Stimulated activated CD4-positive, alpha-beta T cell treated with anti-CD3 and anti-CD28 coated beads, Interleukin-1b, Interleukin-23, amount 100 ng/mL, for 48 hours (primary cell): ENCODE measurements at places on chromosomes 2 and 18.

DNA sequence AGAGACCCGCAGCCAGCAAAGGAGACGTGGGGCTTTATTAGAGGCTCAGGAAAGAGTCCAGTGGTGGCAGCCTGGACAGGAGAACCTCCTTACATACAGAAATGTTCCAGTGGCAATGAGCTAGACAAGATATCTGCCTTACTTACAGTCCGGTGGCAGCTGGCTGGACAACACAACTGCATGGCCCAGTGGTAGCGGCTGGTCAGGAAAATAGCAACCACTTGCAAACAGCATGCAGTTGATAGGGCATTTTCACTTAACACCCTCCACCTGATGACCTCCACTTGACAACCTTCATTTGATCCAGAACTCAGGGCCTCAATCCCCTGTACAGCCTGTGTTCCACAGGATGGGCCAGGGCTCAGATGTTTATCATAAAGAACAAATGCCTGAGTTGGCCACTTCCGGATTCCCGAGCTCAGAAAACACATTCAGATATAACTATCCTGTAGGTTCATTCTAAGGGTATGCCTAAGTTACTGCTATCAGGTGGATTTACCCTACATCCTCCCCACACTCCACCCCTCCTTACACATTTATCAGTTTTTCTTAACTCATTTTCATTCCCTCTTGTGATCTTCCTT is 63.3 kb upstream of the ITPRID2 start:
- DNase-seq: no peak

DNA sequence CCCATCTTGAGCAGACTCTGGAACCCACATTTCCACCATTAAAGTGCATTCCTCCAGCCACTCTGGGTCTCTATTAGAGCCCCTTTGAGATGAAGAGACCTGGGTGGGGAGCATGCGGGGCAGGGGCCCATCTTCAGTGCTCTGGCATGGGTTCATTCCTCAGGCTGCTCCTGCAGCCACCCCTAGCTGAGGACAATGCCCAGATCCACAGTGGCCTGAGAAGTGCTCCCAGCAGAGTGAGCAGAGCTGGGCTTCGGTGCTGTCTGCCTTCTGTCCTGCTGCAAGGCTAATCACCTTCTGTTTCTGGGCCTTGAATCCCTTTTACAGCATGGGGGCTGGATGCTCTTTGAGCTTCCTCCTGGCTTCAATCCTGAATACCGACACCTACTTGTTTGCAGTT is 169.8 kb downstream of the TRIM43 start:
- DNase-seq: no peak

DNA sequence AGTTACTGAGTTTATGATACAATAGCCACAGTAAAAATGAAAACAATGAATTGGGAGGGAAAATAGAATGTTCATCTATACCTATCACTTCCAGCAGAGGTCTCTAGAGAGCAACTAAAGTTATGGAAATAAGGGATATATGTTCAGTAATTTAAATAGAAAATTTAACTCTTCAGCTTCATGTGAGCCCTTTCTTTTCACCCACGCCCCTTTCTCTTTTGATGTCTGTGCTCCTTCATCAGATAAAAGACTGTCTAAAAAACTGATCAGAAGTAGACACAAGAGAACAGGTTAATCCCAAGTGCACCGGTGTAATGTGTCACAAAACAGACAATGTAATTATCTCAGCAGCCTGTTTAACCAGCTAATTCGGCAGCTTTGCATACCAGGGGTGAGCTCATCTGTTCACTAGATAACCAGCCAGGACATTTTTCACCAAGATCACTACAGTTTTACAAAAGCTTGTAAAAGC is 238.5 kb upstream of the ERBB4 start:
- DNase-seq: no peak

- no peak for DNase-seq
These were observed 40.5 kb upstream of the ATG16L1 start for GRCh38 chr2:233210843-233211547.

DNA sequence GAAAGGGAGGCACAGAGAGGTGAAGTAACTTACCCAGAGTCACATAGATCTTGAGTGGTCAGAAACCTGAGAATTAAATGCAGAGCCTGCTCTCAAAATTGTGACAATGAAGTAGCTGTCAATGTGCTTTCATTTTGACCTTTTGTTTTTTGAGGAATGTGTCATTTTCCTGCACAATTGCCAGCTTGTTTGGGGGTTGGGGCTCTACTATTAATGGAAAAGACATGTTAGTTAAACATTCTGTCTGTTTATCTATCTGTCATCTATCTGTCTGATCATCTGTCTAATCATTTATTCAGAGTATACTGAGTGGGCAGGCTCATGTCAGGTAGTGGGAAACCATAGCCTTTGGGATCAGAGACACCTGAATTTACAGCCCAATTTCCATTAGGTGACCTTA is 428.4 kb downstream of the TSN start:
- DNase-seq: no peak

GRCh38 chr2:20617892-20618467 is 32.9 kb downstream of the HS1BP3 start:
- no peak for DNase-seq

DNA sequence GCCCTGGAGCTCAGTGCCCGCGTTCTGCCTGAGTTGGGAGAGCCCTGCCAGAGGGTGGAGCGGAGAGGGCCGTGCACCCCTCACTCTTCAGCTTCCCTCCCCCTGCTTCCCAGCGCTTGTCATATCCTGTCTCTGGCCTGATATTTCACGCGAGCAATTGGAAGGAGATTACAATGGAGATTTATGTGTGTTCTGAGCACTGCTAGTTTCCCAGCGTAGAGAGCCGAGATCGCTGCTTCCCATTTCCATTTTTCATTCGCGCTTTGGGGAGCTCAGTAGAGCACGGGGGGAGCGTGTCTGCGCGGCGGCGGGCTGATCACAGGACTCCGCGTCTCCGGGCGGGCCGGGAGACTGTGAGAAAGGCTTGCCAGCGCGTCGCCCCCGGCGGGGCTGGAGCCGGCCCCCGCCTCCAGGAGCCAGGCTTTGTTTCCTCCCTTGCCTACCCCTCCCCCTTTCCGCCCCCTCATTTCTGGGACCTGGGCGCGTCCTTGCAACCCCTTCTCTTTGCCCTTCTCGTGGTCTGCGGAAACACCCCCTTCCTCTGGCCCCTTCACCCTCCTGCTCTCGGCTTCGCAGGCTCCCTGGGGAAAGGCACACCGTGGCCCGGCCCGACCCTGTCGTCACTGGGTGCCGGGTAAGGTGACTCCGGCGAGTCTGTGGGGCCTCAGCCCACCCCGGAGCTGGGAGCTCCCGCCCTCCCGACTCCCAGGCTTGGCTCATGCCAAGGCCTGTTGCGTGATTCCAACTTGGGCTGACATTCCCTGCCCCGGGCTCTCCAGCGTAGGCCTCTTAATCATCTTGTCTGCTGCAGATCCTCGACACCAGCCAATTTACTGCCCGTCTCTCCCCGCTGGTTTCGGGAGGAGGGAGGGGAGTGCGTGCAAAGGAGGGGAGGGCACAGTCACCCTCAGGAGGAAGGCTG is 5.8 kb downstream of the DLX2 start:
- DNase-seq: no peak

DNA sequence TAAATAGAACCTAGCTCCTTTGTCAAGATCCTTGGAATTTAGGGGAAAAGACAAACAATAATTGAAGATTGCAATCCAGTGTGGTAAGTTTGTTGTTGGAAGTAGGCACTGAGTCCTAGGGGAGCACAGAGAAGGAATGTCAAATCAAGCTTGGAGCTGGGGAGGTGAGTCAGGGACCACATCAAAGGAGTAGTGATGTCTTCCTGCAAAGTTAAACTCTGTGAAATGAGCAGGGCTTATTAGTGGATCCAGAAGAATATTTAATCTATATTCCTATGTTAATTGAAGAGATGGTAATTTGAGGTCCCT is 41.7 kb upstream of the NABP1 start:
- no peak for DNase-seq

GRCh38 chr2:67650291-67651133 is 253.4 kb downstream of the ETAA1 start:
- DNase-seq: peak; percentile 3

- no peak for DNase-seq
These were observed 373.7 kb downstream of the RBM43 start for GRCh38 chr2:150887926-150888325.

GRCh38 chr2:138682163-138682562 is 98.0 kb downstream of the NXPH2 start:
- DNase-seq: no peak

GRCh38 chr2:97951155-97951680 is 44.5 kb downstream of the TMEM131 start:
- peak; percentile 8 for DNase-seq

GRCh38 chr2:211068108-211068780 is 511.8 kb downstream of the CPS1 start:
- no peak for DNase-seq

- DNase-seq: no peak
These were observed 81.4 kb upstream of the RGPD5 start for GRCh38 chr2:109712746-109713145.

DNA sequence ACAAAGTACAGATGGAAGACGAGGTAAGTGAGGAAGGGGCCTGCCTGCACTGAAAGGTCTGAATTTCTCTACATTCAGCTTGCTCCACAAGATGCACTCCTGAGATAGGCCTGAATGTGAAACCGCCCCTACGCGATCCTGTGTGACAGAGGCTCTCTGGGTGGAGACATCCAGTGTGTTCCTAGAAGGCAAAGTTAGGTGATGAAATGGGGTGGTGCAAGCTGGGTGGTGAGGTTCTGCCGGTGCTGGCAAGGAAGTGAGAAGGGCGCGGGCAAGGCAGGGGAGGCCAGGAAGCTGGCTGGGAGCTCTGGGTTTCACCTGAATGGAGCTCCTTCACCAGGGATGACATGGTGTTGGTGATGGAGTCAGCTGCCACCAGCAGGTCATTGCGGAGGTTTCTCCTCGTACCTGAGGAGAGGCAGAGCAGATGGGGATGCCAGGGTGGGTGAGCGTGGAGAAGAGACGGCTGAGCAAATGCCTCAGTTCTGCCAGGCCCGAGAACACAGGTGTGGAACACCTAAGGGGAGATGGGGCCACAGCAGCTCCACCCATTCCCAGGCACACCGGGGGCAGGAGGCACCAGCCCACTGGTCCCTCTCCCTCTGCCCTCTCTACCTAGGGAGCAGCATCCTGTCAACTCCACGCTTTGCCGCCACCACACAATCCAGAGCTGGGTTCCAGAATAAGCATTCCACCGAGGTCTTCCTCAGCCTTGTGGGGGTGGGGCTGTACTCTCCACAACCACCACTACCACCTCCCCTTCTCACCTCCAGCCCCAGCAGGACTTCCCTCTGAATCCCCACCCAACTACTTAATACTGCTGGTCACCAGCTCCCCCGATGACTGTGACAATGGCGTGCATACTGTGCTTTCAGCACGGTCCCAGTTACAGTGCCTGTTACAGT is 45.5 kb upstream of the DNMT3A start:
- DNase-seq: no peak

- DNase-seq: no peak
These were observed 69.0 kb downstream of the COL6A3 start for GRCh38 chr2:237344942-237345341.

DNA sequence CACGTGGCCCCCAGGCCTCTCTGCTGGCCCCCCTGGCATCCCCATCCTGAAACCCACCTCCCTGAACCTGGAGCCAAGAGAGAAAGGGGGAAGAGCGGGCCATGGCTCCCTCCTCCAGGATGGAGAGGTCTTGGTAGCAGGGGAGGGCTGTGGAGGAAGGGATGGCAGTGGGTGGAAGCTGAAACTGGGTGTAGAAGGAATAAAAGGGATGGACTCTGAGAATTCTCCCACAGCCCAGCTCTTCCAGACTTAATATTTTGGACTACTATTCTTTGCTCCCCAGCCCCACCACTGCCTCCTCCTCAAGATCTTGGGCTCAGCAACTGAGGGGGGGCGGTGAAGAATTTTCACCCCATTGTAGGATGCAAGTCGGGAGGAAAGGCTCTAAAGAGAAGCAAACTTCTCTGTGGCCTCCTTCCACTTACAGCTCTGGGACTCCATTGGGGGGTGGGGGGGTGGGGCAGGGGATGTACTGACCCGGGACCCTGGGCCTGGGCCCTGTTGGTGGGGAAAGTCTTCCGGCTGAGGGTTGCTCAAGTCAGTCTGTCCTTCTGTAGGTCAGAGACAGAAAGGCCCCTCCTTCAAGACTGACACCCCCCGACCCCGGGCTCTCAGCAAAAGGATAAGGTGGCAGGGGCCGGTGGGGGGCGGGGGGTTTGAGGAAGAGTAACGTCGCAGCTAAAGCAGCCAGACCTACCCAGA is 501 bp downstream of the TNS1 start:
- no peak for DNase-seq

DNA sequence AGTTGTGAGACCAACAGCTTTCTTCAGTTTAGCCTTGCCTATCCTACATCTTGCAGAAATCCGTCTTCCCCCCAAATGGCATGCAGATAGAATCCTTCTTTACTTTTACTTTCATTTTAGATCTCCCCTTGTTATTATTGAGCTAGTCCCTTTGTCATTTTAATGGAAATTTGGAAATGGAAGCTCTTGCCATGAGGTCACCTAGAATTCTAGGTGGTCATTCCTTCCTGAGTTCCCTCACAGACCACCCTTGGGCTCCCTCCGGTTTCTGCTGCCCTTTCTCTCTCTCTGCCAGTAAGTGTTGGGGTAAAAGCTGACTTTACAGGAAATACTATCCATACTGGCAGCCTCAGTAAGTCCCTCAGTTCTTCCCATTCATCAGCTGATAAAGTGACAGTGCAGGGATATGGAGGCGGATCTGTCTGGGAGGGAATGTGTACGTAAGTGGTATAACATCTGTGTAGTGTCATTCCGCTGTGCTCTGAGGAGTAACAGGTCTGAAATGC is 30.2 kb downstream of the ARHGAP25 start:
- no peak for DNase-seq

GRCh38 chr2:216665717-216666116 is 29.6 kb downstream of the IGFBP5 start:
- no peak for DNase-seq

DNA sequence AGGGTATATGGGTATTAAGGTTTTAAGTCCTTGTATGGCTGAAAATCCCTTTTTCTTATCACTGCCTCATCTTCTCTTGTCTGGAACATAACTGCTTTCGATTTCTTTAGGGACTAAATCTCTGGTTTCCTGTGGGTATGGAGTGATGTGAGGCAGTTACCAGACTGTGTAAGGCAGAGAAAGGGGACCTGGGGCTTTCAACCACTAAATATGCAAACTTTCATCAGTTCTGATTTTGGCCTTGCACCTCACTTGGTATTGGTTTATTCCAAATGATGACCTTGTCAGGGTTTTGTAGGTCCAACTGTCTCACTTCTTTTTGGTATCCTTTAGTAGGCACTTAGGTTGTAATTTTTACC is 9.3 kb downstream of the MAP4K4 start:
- DNase-seq: no peak

GRCh38 chr2:53969968-53970723 is 647 bp downstream of the PSME4 start:
- peak; percentile 8 for DNase-seq

GRCh38 chr2:78417355-78417754 is 608.1 kb upstream of the REG3G start:
- no peak for DNase-seq
